Thoracic aorta endothelial cell (primary cell): ENCODE measurements at places on chromosomes 6 and 20. TPM values are rescaled to one million over a fixed set of nuclear protein-coding genes. Genes with fewer than 3 reads are reported as not detected.

BPIFB4 gene
- not detected in 2 replicates for total RNA-seq

BPIFB1 gene
- total RNA-seq = not detected in 2 replicates

L3MBTL3 gene
- total RNA-seq = 70.7 and 84.6 TPM in 2 replicates

KCNQ2 gene
- total RNA-seq = not detected in 2 replicates

SPTLC3 gene
- total RNA-seq = 0.40 and 1.1 TPM in 2 replicates

OXT gene
- not detected in 2 replicates for total RNA-seq

ESR1 gene
- 0.13 TPM in 1 of 2 replicates, not detected in the other for total RNA-seq

OR2J3 gene
- not detected in 2 replicates for total RNA-seq

ARFGAP1 gene
- 51.8 and 54.7 TPM in 2 replicates for total RNA-seq

GNL1 gene
- total RNA-seq = 37.1 and 42.9 TPM in 2 replicates

SLC22A2 gene
- not detected in 2 replicates for total RNA-seq

PCED1A gene
- 13.6 and 16.6 TPM in 2 replicates for total RNA-seq

FAM184A gene
- total RNA-seq = 0.66 and 1.1 TPM in 2 replicates

HUS1B gene
- total RNA-seq = 1.7 and 3.2 TPM in 2 replicates

EEF1A1 gene
- total RNA-seq = 14,327 and 16,437 TPM in 2 replicates

SIM1 gene
- total RNA-seq = under 0.01 and 0.14 TPM in 2 replicates

FRK gene
- total RNA-seq = 0.07 and 0.13 TPM in 2 replicates

MYLK2 gene
- total RNA-seq = 0.29 and 0.40 TPM in 2 replicates

PROKR2 gene
- total RNA-seq = not detected in 2 replicates

DACT2 gene
- not detected in 2 replicates for total RNA-seq

FRS3 gene
- 0.80 and 1.7 TPM in 2 replicates for total RNA-seq

DZANK1 gene
- total RNA-seq = 0.93 and 1.2 TPM in 2 replicates

WFDC5 gene
- not detected in 2 replicates for total RNA-seq

LINC00237 gene
- not detected in 2 replicates for total RNA-seq

PDYN gene
- not detected in 2 replicates for total RNA-seq

ABHD16B gene
- not detected in 2 replicates for total RNA-seq

MEI4 gene
- total RNA-seq = not detected in 2 replicates

PGC gene
- total RNA-seq = not detected in 2 replicates

TCF21 gene
- total RNA-seq = not detected in 2 replicates

BPIFA1 gene
- total RNA-seq = not detected in 2 replicates

CPXM1 gene
- 0.13 and 0.14 TPM in 2 replicates for total RNA-seq

KCNQ5 gene
- 0.13 TPM in 1 of 2 replicates, not detected in the other for total RNA-seq

IP6K3 gene
- not detected in 2 replicates for total RNA-seq

LHFPL5 gene
- total RNA-seq = not detected in 2 replicates

GINS1 gene
- 27.7 and 33.9 TPM in 2 replicates for total RNA-seq

GSTA2 gene
- not detected in 2 replicates for total RNA-seq

ATAT1 gene
- 6.0 and 6.5 TPM in 2 replicates for total RNA-seq

SIRPD gene
- total RNA-seq = not detected in 2 replicates

HCRTR2 gene
- total RNA-seq = not detected in 2 replicates

RRBP1 gene
- 79.6 and 83.1 TPM in 2 replicates for total RNA-seq

PLAGL2 gene
- 5.5 and 6.5 TPM in 2 replicates for total RNA-seq

MATN4 gene
- not detected in 2 replicates for total RNA-seq

RAE1 gene
- 45.1 and 65.4 TPM in 2 replicates for total RNA-seq

ANGPT4 gene
- not detected in 2 replicates for total RNA-seq

TREML2 gene
- total RNA-seq = not detected in 2 replicates

ENPP1 gene
- 5.2 and 8.1 TPM in 2 replicates for total RNA-seq

TBX18 gene
- total RNA-seq = 39.7 and 41.4 TPM in 2 replicates

ANKRD66 gene
- not detected in 2 replicates for total RNA-seq

ALDH5A1 gene
- total RNA-seq = 0.40 and 0.72 TPM in 2 replicates

PARD6B gene
- total RNA-seq = 0.27 and 0.43 TPM in 2 replicates
